ENCODE measurements at places on chromosomes 1 and 21. TPM values are rescaled to one million over a fixed set of nuclear protein-coding genes. Genes with fewer than 3 reads are reported as not detected.

Gene HRNR
- not detected for total RNA-seq

Gene LCE2A
- total RNA-seq = not detected

Gene FAM43B
- under 0.01 TPM for total RNA-seq

Gene AKT3
- total RNA-seq = 47.8 TPM

Gene CFAP141
- not detected for total RNA-seq
